ENCODE measurements at places on chromosomes 1 and 21. TPM values are rescaled to one million over a fixed set of nuclear protein-coding genes. Genes with fewer than 3 reads are reported as not detected.

The IL10 gene
- total RNA-seq: not detected

The AGPAT3 gene
- 29.3 TPM for total RNA-seq

GRCh38 chr1:82762829-82763532 is 962.2 kb downstream of the ADGRL2 start:
- DNase-seq: no peak

The SELENBP1 gene
- total RNA-seq: 4.0 TPM

GRCh38 chr1:211605034-211605433 is 26.1 kb upstream of the SLC30A1 start:
- no peak for DNase-seq

GRCh38 chr1:245871915-245872314 is 635.2 kb downstream of the SMYD3 start:
- peak; percentile 92 for DNase-seq

The APP gene
- 292 TPM for total RNA-seq

DNA sequence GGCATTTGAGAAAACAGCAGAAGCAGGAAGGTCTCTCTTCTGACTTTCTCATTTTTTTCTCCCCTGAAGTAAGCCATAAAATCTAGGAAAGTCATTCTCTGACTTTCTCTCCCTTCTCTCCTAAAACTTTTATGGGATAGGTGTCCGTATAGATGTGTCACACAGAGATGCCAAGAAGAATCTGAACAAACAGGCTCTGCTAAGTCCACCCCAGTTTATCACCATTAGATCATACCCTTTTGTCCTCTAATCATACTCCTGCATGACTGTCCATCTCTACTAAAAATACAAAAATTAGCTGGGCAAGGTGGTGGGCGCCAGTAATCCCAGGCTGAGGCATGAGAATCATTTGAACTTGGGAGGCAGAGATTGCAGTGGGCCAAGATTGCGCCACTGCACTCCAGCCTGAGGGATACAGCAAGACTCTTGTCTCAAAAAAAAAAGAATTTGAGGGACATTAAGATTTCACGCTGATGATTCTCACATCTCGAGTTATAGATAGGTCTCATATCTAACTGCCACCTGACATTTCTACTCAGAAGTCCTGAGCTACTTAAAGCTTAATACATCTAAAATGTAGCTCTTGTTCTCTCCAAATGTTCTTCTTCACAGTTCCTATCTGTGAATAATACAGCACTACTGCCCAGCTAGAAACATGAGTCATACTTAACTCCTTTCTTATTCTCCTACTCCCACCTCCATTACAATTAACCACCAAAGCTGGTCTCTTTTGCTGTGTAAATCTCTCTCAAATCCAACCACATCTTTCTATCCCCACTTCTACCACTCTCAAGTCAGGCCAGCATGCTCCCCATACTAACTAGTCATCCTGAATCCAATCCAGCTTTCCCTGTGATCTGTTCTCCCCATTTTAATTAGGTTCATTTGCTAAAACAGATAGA is 47.7 kb downstream of the ZNF644 start:
- DNase-seq: peak; percentile 70

- no peak for DNase-seq
These were observed 50.4 kb downstream of the CYYR1 start for GRCh38 chr21:26522704-26523103.

The OR6N1 gene
- not detected for total RNA-seq

The FBLIM1 gene
- total RNA-seq: 69.9 TPM

Measured in GM23248 (cell line).